Astrocyte (in vitro differentiated cells and primary cell): ENCODE measurements at places on chromosomes 6 and 20.
A peak's percentile ranks its signal among the peaks of the same experiment; 100 is the strongest.

DNA sequence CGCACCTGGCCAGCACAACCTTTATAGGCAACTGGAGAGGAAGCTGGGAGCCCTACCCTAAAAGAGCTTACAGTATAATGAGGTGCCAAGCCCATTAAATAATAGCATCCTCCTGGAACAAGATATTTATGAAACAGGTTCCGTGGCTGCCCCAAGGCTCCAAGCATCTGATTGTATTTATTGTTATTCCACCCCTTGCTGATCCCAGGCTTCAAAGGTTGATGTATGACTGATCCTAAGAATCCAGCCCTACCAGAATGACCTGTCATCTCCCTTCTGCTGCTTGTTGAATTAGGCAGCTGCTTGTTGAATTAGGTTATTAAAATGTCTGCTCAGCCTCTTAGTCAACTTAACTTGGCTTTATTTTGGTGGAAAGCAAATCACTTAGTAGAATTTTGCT, 35.2 kb upstream of the SASH1 start:
- DNase-seq, result no peak

- DNase-seq, result peak; percentile 37
These were observed 560 bp downstream of the YTHDF1 start for GRCh38 chr20:63215101-63216040.

DNA sequence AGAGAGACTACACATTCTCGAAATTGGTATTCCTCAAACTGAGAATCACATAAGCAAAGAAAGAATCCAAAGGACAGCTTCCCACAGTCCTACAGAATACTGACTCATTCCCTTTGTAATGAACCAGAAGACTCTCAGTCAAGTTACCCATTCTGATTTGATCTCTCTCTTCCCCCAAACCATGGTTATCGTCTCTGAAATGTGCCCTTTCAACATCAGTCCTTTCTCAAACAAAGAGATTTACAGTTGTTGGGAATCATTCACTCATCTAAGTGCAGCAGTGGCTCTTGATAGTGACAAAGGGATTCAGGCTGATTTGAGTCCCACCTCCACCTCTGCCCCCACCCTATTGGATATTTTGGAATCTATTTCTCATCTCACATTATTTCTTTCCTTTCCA, 15.0 kb upstream of the RSPO3 start:
- DNase-seq, result no peak

GRCh38 chr20:57499676-57500075, 25.3 kb downstream of the CTCFL start:
- DNase-seq, result no peak
